ENCODE measurements at places on chromosomes 2 and 18.

GRCh38 chr2:1651121-1652033 lies 92.9 kb downstream of the PXDN start:
- no peak for DNase-seq

- DNase-seq: no peak
Observed at GRCh38 chr2:104768694-104769093, 85.2 kb upstream of the POU3F3 start.

- DNase-seq: no peak
Observed at GRCh38 chr2:26651799-26652198, 10.6 kb upstream of the CIB4 start.

DNA sequence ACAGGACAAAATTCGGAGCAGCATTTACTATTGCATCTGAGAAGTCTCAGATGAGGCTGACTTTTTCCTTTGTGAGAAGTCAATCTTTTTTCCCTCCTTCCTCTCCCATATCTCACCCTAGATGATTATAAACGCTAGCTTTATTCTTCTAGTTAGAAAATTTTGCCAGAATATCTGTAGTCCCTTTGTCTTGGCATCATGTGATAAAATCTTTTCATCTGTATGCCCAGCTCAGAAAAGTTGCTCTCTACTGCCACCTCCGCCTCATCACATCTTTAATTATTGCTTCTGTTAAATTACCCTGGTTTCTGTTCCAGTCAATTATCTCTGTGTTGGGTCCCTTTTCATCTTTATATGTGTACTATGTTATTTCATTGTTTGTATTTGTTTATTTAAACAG lies 210.8 kb upstream of the SLC35G4 start:
- no peak for DNase-seq

DNA sequence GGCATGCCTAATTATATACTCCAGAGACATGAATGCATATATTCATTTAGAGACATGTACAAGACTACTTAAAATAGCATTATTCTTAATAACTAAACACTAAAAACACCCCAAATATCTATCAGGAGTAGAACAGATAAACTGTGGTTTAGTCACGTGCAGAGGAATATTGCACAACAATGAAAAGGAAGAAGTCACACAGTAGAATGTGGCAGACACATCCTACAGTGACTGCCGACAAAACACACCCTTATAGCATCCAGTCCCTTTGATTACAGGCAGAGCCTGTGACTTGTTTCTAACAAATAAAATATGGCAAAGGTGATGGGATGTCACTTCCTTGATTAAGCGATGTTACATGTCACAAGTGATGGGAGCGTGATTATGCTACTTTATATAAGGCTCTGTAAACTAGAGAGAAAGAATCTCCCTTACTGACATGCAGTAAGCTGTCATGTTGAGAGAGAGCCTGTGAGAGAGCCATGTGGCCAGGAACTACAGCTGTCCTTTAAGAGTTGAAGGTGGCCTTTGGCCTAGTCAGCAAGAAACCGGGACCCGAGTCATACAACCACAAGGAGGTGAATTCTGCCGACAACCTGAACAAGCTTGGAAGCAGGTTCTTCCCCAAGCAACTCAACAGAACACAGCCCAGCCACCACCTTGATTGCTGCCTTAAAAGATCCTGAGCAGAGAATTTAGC lies 39.1 kb upstream of the LGALSL start:
- DNase-seq: no peak

- peak; percentile 95 for DNase-seq
Observed at GRCh38 chr2:236754271-236754944, 184.8 kb downstream of the ACKR3 start.

DNA sequence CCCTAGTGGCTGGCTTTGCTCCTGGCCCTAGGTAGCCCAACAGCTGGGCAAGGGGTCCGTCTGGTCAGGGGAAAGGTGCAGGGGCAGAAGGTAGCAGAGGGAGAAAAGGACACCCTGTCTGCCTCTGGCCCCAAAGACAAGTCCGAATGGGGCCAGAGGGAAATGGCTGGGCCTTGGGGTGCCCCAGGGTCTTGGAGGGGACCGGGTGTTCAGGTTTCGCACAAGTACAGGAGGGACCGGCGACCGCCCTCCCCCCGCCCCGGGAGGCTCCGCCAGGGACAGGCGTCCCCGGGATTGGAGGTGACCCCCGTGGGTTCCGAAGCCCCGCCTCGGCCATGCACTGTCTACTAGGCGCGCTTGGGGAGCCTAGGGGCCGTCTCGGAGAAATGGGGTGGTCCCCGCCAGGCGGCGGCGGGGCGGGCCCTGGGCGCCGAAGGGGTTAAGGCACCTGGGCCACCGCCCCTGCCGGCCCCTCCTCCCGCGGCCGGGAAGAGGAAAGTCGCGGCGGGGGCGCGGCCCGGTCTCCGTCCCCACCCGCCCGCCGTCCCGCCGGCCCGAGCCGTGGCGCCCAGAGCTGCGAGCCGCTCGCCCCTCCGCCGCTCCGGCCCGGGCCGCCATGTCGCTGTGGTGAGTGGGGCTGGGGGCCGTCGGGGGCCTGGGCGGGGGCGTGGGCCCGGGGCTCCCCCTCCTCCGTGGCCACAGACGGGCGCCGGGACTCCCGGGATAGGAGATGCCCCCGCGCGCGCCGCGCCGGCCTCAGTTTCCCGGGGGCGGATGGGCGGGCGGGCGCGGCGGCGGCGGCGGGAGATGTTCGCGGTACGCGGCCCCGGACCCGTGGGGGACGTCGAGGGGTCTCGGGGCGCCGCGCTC lies at the start of gene B3GNT7:
Gene B3GNT7, plus strand, starts transcription at position 523 of the 870 bp plus-strand sequence. Its CDS starts 94 bp downstream, at position 617.
- no peak for DNase-seq

GRCh38 chr2:100437751-100438150 lies 20.3 kb upstream of the CHST10 start:
- no peak for DNase-seq

DNA sequence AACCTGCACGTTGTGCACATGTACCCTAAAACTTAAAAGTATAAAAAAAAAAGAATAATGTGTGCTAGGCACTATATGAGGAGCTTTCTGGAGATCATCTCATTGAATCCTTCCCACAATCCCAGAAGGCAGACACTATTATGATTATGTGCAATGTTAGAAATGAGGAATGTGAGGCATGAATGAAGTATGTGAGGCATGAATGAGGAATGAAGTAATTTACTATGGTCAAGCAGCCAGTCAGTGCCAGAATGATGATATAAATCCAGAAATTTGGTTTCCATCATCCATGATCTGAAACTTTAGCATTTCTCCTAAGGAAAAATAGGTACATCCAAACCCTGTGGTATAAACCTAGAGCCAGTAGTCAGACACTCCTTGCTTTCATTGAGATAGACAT lies 42.0 kb downstream of the CCDC148 start:
- no peak for DNase-seq

GRCh38 chr18:49839012-49839411 lies 25.7 kb upstream of the ACAA2 start:
- no peak for DNase-seq

GRCh38 chr2:159715451-159715850 lies 3.1 kb downstream of the MARCHF7 start:
- DNase-seq: no peak

- DNase-seq: no peak
Observed at GRCh38 chr2:162215162-162215561, 28.1 kb downstream of the FAP start.

- no peak for DNase-seq
Observed at GRCh38 chr18:63397349-63397748, 24.9 kb downstream of the VPS4B start.

- DNase-seq: no peak
Observed at GRCh38 chr18:21689736-21690135, 14.8 kb downstream of the ABHD3 start.

GRCh38 chr2:197838036-197838435 lies 33.6 kb downstream of the PLCL1 start:
- no peak for DNase-seq

DNA sequence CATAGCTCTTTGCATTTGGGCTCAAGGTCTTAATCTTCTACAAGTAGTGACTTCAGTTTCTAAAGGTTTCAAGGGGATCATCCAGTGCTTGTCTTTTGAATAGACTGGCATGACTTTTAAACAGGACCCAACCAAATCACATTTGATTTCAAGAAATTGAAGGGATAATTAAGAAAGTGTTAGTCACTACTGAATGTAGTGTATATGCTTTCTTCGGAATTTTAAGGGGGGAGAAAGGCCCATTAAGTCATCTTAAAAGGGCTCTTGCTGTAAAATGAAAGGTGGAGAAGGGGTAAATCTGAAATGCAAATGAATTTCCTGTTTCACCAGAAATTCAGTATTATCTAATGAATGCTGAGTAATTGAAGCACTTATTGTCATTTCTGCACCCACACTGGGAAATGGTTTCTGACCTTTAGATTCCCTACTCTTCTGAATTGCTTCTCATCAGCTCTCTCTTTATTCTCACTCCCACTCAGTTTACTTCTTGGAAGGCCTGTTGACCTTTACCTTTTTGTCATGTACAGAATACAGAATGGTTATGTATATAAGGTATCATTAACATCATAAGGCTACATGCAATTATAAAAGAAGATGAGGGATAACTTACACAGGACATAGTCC lies 241.4 kb downstream of the SLC8A1 start:
- no peak for DNase-seq

GRCh38 chr2:157061799-157062198 lies 195.7 kb upstream of the GALNT5 start:
- DNase-seq: no peak

DNA sequence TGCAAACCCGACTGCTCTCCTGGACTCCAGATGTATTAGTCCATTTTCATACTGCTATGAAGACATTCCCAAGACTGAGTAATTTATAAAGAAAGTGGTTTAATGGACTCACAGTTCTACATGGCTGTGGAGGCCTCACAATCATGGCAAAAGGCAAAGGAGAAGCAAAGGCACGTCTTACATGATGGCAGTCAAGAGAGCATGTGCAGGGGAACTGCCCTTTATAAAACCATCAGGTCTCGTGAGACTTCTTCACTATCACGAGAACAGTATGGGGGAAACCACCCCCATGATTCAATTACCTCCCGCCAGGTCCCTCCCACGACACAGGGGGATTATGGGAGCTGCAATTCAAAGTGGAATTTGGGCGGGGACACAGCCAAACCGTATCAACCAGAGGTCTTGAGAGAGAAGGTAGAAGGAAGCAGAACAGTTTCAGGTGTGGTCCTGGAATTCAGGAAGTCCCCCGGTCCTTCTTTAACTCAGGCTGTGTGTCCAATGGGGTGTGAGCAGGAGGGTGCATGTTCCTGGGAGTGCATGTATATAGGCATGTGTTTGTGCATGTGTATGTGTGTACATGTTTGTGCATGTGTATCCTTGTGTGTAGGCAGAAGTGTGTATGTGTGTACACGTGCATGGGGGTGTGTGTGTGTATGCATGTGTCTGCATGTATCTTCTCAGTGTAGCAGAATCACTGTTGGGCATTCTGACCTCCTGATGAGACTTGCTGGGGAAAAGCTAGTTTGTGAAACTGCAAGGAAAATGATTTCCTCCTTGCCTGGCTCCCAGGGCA lies 46.2 kb downstream of the GREB1 start:
- DNase-seq: no peak

DNA sequence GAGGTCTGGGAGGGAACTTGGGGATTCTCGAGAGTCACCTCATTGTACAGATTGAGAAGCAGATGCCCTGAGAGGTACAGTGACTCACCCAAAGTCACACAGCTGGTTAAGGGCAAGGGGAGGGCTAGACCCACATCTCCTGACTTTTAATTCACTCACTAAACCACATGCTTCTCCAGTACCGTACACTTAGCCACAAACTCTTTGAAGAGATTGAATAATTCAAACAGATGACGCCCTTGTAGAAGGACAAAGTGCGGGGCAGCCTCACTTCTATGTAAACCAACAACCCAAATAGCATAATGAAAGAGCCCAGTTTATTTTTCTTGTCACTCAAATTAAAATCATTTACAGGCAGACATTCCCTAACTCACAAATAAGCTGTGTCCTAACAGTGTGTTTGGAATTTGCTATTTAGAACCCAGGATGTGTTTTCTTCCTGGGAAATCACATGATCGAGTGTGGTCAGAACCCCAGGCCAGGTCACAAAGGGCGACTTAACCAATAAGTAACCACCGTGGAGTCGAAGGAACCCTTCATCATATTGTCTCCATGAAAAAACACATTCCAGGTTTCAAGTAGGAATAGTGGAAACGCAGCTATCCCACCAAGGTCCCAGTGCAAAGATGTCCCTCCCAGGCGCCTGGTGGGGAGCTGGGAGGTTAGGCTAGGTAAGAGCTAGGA lies 35.8 kb upstream of the PTPN4 start:
- no peak for DNase-seq

- DNase-seq: no peak
Observed at GRCh38 chr2:86396291-86396785, 44.8 kb upstream of the KDM3A start.

GRCh38 chr2:52145005-52145404 lies 1113.1 kb upstream of the NRXN1 start:
- DNase-seq: no peak

GRCh38 chr2:105873281-105873680 lies 128.6 kb downstream of the NCK2 start:
- no peak for DNase-seq

GRCh38 chr2:72837171-72837570 lies 11.3 kb upstream of the EXOC6B start:
- no peak for DNase-seq

- DNase-seq: no peak
Observed at GRCh38 chr2:119257198-119257597, 33.6 kb downstream of the STEAP3 start.

DNA sequence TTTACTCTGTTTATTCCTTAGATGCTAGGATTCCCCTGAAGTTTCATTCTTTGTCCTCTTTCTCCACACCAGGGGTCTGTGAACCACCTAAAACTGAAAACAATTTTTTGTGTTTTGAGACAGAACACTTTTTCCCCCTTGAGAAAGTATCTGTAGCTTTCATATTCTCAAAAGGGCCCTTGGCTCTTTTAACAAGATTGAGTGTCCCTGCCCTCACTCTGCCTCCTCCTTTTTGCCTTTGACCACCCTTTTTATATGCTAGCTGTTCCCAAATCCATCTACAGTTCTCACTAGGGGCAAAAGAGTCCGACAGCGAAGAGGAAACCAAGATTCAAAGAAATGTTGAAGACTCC lies 883 bp upstream of the EHBP1 start:
- DNase-seq: no peak

DNA sequence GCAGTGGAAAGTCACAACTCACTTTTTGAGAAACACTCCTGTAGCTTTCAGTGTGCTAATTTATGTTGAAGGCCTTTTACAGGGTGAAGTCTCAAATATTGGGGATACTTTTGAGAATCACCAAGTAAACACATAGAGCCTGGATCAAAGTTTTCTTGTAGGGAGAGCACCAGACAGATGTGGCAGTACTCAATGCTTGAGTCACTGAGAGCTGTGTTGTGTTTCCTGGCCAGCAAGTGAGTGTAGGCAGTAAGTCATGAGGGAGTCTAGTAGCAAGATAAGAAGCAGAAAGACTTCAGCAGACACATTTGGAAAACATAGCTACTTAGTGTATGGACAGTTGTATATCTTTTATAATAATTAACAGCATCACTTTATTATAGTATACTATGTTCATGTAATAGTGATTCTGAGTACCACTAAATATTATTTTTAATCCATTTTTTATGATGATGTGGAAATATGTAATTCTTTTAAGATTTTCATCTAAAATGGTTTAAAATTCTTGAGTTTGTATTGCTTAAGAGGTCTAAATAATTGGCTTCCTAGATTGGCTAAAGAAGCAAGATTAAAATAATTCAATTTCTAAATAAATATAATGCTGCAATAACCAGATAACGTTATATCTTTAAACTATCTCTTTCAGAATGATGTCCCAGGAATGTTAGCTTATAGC lies 12.8 kb downstream of the PSMD1 start:
- no peak for DNase-seq

- DNase-seq: no peak
Observed at GRCh38 chr2:30380824-30381223, 66.2 kb upstream of the LCLAT1 start.

GRCh38 chr2:58039170-58039611 lies 7.4 kb upstream of the VRK2 start:
- no peak for DNase-seq

- DNase-seq: no peak
Observed at GRCh38 chr2:123045713-123046112, 979.4 kb upstream of the CNTNAP5 start.
